ENCODE measurements at places on chromosomes 2 and 18. TPM values are rescaled to one million over a fixed set of nuclear protein-coding genes. Genes with fewer than 3 reads are reported as not detected.

DNA sequence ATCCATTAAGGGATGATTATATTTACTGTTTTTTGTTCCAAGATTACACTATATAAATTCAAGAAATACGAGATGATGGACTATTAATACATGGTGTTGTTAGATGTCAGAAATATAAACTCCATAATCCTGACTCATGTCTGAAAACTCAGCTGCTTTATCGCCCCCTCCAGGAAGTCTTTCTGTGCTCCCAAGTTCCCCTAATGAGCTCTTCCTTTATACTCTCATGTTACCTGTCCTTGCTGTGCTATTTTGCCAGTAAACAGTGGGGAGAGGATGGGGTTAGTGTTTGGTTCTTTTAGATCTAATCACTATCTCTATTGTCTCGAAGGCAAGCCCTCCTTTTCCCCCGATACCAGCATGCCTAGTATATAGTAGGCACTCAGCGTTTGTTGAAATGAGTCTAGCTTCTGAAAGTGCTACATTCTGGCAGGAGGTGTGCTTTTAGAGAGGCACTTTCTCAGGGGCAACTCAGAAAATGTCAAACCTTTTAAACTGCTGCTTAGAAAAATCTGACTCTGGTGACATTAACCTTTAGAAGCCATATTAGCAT lies 21.4 kb upstream of the BARD1 start:
- H3K27ac ChIP-seq = no peak overlapping the region
- H3K36me3 ChIP-seq = no peaks in the 10 kb centered on the region
- no peaks in the 10 kb centered on the region for H3K4me1 ChIP-seq
- H3K27me3 ChIP-seq = no peaks in the 10 kb centered on the region
- DNase-seq = no peak

GRCh38 chr18:13500227-13500865 lies 226.0 kb downstream of the FAM210A start:
- H3K36me3 ChIP-seq = peaks cover 65% of the 10 kb centered on the region
- peak; percentile 64 for DNase-seq

DNA sequence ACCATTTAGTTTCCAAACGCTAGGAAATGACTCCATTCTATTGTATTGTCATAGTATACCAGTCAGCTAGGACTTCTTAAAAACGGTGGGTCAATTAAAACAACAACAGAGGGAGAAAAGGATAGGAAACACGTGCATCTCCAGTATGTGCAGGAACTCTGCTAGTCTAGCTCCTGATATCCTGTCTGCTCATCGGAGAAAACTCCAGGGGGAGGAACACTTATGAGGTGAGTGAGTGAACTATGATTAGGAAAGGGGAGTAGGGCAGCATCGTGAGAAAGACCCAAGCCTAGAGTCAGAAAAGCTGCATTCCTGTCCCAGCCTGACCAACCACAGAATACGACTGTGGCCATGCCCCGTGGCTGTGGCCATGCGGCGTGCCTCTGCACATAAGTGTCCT lies 34.2 kb downstream of the DTNB start:
- no peaks in the 10 kb centered on the region for H3K36me3 ChIP-seq
- H3K27me3 ChIP-seq = no peaks in the 10 kb centered on the region
- H3K4me1 ChIP-seq = no peaks in the 10 kb centered on the region
- no peak overlapping the region for H3K4me3 ChIP-seq
- DNase-seq = no peak
- H3K27ac ChIP-seq = no peak overlapping the region

DNA sequence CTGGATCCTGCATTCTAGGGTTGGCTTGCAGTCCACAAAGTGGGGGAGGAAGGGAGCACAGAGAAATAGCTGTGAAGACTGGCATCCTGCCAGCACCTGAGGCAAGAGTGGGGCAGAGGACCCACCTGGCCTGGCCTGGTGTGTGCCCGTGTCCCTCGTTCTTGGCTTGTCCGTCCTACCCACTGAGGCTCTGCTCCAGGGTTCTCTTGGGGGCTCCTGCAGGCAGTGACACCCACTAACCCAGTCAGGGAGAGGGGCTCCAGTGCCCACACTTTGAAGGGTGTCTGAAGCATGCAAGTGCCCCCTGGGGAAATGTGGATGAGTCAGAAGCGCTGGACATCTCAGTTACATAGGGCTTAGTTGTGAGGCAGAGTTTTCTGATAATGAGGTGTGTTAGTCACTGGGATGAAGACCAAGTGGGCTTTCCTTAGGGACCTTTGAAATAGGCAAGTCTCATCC lies 79.4 kb downstream of the SLC4A3 start:
- H3K27ac ChIP-seq = no peak overlapping the region
- H3K36me3 ChIP-seq = no peaks in the 10 kb centered on the region
- no peak for DNase-seq

DNA sequence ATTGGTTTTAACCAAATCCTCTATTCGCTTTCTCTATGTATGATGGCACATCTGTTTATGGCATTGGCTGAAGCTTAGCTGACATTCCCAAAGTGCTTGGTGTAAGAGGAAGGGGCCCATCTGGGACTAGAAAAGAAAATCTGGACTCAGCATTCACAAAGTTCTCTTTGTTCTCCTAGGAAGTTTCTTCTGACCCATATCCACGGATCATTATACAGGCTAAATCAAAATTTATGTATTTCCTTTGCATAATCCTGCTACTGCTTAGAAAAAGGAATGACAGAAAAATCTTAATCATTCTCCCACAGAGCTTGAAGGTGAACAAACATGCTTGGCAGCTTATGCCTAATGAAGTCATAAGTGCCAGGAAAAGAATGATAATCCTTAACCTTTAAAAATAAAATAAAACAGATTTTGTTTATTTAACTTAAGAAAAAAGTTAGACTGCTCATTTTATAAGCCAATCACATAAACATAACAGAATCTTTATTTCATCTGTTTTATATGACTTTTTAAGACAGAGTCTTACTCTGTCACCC lies 88.4 kb downstream of the NYAP2 start:
- no peak overlapping the region for H3K27ac ChIP-seq
- DNase-seq = no peak
- H3K4me1 ChIP-seq = no peaks in the 10 kb centered on the region
- no peaks in the 10 kb centered on the region for H3K36me3 ChIP-seq
- no peaks in the 10 kb centered on the region for H3K27me3 ChIP-seq

GRCh38 chr2:150484461-150485021 lies 2.9 kb downstream of the RND3 start:
- no peak for DNase-seq
- no peak overlapping the region for H3K4me3 ChIP-seq
- no peaks in the 10 kb centered on the region for H3K36me3 ChIP-seq
- peaks cover 31% of the 10 kb centered on the region for H3K27me3 ChIP-seq
- H3K4me1 ChIP-seq = no peaks in the 10 kb centered on the region
- no peak overlapping the region for H3K27ac ChIP-seq

- no peaks in the 10 kb centered on the region for H3K27me3 ChIP-seq
- DNase-seq = no peak
- H3K4me3 ChIP-seq = no peak overlapping the region
- no peak overlapping the region for H3K27ac ChIP-seq
- H3K36me3 ChIP-seq = no peaks in the 10 kb centered on the region
Observed at GRCh38 chr18:4551001-4551360, 95.9 kb upstream of the DLGAP1 start.

- H3K36me3 ChIP-seq = no peaks in the 10 kb centered on the region
- H3K4me1 ChIP-seq = peaks cover 9% of the 10 kb centered on the region
Observed at GRCh38 chr2:170501421-170502043, 213.6 kb upstream of the SP5 start.

DNA sequence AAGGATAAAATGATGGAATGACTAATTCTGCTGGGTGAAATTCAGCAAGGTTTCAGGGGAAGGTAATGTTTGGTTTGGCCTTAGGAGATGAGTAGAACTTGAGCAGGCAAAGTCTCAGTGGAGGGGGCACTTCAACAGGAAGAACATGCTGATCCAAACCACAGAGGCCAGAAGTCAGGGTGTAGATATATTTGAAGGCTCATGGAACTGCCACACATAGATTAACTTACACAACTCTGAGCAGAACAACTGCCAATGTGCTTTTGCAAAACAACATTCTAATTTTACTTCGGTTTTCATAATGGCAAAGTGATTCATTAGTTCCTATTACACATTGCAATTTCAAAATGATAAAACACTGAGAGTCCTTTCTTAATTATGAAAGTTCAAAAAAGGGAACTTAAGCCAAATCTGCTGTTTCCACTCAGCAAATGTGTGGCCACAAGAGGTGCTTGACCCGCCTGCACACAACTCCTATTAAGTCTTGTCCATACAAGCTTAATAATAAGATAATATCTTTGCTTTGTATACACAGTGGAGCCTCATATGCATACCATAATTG lies 284.8 kb downstream of the MREG start:
- H3K4me3 ChIP-seq = no peak overlapping the region
- DNase-seq = no peak
- H3K27ac ChIP-seq = no peak overlapping the region
- no peaks in the 10 kb centered on the region for H3K36me3 ChIP-seq
- H3K27me3 ChIP-seq = no peaks in the 10 kb centered on the region
- peaks cover 2% of the 10 kb centered on the region for H3K4me1 ChIP-seq

Gene CNGA3
- polyA plus RNA-seq = 0.05 TPM

Gene GPR35
- 21.8 TPM for polyA plus RNA-seq

Gene SH3RF3
- 8.2 TPM for polyA plus RNA-seq

Gene CD8B2
- polyA plus RNA-seq = 6.3 TPM

Gene SLC1A4
- 4.9 TPM for polyA plus RNA-seq

Gene ARL5A
- polyA plus RNA-seq = 15.0 TPM

Gene ALKAL2
- polyA plus RNA-seq = 13.3 TPM
